ENCODE measurements at places on chromosomes 2 and 18.

GRCh38 chr2:8836971-8837794 lies at the start of gene KIDINS220:
TSS of gene KIDINS220 (minus strand) at chr2:8837613. CDS start at chr2:8827093, 10,520 bp downstream.
- DNase-seq: peak; percentile 85

- DNase-seq: peak; percentile 11
Observed at GRCh38 chr2:151891566-151892194, 63.5 kb upstream of the ARL5A start.

- no peak for DNase-seq
Observed at GRCh38 chr2:63192889-63193774, 142.5 kb downstream of the OTX1 start.

DNA sequence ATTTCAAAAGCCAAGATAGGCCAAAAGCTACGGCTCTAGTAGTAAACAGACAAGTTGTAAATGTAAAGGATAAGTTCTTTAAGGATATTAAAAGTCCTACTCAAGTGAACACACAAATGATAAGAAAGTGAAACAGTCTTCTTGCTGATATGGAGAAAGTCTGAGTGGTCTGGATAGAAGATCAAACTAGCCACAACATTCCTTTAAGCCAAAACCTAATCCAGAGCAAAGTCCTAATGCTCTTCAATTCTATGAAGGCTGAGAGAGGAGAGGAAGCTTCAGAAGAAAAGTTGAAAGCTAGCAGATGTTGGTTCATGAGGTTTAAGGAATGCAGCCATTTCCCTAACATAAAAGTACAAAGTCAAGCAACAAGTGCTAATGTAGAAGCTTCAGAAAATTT lies 111.7 kb upstream of the ZEB2 start:
- DNase-seq: no peak

DNA sequence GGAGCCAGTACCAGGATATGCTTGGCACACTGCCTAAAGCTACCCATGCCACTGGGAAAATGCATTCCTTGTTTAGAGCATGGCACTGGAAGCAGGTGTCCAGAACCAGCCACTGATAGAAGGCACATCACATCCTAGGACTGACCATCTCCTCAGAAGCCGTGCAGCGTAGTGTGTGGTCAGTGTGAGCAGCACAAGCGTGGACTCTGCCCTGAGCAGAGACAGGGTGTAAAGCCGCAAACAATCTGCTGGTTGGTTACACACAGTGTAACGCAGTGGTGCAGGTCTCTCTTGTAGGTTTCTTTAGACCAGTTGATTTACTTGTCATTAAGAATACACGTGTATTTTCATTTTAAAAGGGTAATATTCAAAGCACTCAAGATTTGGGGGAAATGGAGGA lies 377.8 kb upstream of the HS6ST1 start:
- no peak for DNase-seq

- DNase-seq: no peak
Observed at GRCh38 chr2:190726255-190726654, 77.4 kb downstream of the NAB1 start.

DNA sequence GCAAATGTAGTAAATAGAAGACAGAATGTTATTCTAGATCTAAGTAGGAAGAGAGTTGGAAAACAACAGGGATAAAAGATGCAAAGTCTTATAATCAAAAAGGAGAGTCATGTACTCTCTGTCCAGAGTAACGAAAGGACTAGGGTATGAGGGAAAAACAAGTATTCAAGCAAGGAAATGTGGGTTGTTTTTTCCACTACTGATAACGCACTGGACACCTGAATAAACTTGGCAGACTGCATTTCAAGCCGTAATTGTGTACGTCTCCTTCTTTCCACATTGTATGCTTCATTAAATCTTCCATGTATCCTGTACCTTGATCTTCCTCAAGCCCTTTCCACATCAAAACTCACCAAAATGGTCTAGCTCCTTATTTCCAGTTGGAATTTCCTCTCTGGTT lies 420.6 kb downstream of the ZEB2 start:
- no peak for DNase-seq

- DNase-seq: peak; percentile 26
Observed at GRCh38 chr2:127508631-127509034, 17.7 kb downstream of the IWS1 start.
